Inflammatory macrophage treated with lipopolysaccharide for 1 hour (primary cell): ENCODE measurements at places on chromosomes 12 and 14.

DNA sequence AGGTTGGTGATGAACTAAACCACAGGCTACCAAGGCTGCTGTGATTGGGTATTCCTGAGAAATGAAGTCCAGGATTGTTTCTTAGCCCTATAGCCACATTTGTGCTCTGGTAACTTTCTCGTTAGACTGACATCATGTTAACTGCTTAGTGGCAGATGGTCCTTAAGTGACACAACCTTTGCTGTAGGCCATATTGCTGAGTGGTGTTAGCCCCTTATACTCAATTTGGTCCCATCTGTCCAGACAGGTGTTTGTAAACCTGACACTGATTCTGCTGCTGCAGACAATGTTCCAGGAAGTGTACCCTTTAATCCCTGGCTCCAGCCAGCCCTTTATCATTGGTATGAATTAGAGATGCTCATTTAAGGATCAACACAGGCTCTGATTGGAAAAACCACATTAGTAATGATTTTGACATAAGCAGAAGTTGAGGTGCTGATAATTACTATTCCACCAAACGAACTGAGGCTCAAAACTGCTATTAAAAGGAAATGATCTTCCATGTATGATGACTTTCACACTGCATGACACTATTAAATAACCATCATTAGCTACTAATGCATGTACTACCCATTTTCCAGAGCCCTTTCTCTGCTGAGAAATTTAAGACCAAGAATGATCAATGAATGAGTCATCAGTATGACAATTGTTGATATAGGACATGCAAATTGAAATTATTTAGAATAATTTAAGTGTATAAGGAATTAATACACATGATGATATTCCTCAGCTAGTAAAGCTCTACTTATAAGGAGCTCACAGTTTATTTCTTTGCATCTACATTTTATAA is 3.6 kb upstream of the SSTR1 start:
- no peak for DNase-seq

GRCh38 chr12:104928036-104928745 is 29.9 kb downstream of the SLC41A2 start:
- no peak for DNase-seq

DNA sequence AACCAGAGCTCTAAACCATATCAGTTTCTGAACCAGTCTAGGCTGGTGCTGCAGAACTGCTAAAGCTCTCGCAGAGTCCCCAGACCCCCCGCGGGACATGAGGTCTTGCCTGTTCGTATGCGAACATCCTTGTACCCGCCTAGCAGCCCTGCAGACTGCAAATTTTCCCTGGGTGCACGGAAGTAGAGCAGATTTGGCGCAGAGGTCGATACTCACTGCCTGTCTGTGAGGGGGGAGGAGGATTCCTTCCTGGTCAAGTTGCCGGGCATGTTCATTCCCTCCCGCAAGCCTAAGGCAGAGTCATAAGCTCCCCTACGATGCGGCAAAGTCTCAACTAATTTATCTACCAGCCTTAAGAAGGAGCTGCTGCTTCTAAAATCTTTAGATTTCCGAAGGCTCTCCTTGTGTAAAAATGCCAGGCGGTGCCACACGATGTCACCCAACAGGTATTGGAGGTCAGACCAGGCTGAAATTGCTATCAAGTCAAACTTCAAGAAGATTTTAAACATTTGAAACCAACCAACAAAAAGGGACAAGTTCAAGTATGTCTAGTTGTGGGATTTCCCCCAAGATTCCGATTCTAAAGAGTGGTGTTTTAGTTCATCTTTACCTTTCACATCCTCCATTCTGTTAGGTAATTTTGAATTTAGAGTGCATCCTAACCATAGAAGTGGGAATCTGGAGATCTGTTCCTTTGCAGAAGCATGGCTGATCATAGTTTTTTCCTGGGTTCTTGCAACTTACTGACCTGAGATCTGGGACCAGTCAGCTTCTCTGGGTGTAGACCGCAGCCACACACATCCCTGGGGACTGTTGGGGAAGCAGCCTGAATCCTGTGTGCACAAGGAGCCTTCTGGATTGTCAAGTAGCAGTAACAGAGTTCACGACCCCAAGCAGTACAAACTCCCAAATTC is 1.6 kb upstream of the PAX9 start:
- no peak for DNase-seq

DNA sequence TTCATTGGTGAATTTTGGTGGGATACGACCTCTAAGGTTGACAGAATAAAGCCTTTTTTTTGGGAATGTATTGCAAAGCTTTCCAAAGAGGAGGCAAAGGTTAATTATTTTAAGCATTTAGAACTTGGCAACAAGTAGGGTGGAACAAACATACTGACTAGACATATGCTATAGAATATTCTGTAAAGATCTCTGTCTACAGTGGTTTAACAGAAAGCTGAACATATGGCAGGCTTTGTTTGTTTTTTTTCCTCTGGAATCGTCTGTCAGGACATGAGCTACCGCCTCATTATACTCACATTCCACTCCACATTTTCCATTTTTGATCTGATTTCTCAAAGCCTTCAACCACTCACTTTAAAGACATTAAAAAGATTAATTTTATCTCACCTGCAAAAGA is 153.4 kb upstream of the PELI2 start:
- DNase-seq, result no peak

DNA sequence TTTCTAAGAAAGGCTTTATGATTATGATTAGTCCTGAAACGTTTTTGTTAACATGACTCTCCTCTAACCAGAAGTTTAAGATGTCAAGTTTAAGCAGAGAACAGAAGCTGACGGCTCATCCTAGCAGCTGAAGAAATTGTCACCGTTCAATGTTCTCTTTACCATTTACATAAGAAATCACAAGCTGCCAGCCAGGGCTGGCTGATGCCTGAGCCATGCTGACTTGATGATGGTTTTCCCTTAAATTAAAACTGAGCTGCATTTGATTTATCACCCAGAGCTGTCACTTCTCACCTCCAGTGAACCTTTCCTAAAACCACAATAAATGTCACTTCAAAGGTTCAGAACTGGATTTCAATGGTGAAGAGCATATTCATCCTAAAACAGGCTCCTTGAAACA is 153.6 kb downstream of the KTN1 start:
- no peak for DNase-seq

- DNase-seq, result no peak
Observed at GRCh38 chr12:1666685-1667162, 24.1 kb upstream of the ADIPOR2 start.

GRCh38 chr14:105617201-105617777 is 90.9 kb downstream of the TMEM121 start:
- DNase-seq, result no peak

GRCh38 chr14:98957211-98958047 is 314.6 kb downstream of the BCL11B start:
- DNase-seq, result peak; percentile 99

DNA sequence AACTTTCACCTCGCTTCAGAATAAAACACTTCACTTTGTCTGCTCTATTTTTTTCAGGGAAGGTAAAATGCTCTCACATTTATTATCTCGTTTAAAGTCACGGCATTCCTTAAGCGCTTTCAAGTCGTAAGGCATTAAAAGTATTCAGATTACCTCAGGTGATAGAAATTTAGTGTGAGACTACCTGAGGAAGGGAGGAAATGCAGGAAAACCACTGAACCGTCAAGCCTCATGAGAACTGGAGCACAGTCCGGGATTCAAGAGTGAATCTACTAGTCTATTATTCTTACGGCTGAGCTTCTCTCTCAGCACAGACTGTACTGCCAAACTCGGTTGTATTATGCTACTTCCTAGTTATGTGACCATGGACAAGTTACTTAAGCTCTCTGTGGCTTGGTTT is 8.3 kb upstream of the PPFIBP1 start:
- no peak for DNase-seq

GRCh38 chr14:60861545-60862140 is 119.2 kb downstream of the TRMT5 start:
- peak; percentile 19 for DNase-seq

DNA sequence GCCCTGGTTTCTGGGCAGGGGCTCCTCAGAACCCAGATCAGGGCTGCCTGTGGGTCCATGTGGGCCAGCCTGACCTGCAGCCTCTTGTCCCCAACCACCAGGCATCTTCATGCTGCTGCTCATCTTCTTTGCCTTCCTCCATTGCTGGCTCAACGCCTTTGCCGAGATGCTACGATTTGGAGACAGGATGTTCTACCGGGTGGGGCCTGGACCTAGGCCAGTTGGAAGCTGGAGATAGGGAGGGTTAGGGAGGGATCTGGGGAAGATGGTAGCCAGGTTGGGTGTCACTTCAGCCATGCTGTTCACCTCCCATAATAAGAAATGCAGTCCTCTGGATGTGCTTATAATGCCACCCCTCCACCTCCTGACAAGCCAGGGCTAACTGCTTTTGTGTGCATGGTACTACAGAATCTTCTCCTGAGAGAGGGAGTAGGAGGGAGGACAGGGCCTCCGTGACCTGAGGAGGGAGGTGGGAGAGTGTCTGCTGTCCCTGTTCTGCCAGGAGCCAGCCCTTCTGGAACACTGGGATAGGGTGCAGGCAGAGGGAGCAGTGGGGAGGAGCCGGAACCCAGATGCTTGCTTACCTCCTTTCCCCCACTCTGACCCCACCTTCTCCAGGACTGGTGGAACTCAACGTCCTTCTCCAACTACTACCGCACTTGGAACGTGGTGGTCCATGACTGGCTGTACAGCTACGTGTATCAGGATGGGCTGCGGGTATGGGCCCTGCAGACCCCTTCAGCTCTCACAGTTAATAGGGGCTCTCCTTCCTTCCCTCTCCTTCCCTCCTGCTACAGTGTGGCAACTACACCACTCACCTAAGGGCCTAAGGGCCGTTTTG is 17.6 kb downstream of the SOAT2 start:
- no peak for DNase-seq
